ENCODE measurements at places on chromosomes 2 and 18.

DNA sequence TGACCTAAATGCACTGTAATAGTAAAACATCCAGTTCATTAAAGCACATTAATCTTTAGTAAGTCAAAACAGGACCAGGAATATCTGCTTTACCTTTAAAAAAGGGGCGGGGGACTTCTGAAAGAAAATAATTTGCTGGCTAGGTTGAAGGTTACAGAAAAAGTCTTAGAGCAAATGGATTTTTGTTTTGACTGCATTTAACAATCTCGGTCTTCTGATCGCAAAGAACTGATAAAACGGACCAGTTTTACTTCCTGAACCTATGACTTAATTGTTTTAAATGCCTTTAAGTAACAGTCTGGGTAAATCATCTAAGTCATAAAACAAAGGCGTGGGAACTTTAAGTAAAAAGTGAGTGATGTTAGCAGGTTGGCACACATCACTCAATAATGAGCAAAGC, 783 bp downstream of the BUB1 start:
- DNase-seq = no peak

- DNase-seq = no peak
Observed at GRCh38 chr2:239625156-239625845, 224.5 kb upstream of the HDAC4 start.

DNA sequence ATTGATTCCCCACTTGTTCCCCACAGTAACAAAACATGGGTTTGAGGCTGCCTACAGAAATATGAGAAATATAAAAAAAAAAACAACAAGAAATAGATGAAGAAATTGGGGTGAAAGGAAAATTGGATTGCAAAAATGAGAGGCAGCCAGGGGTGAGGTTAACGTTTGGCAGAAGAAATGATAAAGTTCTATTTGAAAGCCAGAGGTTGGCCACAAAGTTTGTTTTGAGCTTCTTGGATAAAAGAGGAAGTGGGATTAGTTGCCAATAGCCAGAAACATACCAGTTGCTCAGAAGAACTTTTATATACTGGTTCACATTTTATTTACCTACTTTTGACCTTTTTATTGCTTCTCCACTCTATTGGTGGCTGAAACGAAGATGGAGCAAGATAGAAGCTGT, 67.5 kb downstream of the FASTKD2 start:
- DNase-seq = no peak

- no peak for DNase-seq
Observed at GRCh38 chr2:111247491-111247890, 126.8 kb downstream of the BCL2L11 start.

DNA sequence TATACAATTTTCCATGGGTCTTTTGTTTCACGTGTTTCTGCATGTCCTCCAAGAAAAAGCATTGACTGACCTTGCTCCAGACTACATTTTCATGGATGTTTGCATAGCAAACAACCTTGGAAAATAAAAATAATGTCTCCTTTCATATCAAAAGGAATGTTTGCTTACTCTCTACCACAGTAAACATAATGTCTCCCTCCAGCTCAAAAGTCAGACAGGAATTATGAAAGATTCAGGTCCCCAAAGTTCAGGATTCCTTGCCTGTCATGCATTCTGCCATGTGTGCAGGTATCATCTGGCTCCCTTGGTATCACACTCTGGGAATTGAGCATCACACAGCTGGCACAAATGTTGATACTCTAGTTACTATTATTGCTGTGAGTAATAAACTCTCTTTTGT, 103.1 kb upstream of the ZC3H15 start:
- DNase-seq = no peak

DNA sequence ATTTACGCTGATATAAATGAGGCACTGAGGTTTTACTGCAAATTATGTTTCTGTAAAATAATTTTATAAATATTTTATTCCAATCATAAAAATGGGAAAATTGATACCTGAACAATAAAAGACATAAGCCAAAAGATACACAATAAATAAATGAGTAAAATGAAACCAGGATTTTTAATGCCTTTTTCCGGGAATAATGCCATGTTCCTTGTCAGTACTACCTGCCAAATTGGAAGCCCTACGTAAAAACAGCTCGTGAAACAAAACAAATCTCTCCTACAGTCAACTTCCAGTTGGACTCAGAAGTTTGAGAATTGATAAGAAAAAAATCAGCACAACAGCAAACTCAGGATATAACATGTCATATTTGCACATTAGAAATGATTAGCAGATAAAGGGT, 18.0 kb downstream of the GALNT3 start:
- DNase-seq = no peak

GRCh38 chr2:86562922-86563649, at the start of gene CHMP3:
CHMP3 (minus strand) TSS chr2:86563443; CDS start chr2:86563348, 95 bp downstream.
- DNase-seq = peak; percentile 97

GRCh38 chr2:190207930-190208329, 111.7 kb downstream of the HIBCH start:
- no peak for DNase-seq

GRCh38 chr18:75089748-75090327, 119.1 kb downstream of the PTGR3 start:
- DNase-seq = peak; percentile 42

DNA sequence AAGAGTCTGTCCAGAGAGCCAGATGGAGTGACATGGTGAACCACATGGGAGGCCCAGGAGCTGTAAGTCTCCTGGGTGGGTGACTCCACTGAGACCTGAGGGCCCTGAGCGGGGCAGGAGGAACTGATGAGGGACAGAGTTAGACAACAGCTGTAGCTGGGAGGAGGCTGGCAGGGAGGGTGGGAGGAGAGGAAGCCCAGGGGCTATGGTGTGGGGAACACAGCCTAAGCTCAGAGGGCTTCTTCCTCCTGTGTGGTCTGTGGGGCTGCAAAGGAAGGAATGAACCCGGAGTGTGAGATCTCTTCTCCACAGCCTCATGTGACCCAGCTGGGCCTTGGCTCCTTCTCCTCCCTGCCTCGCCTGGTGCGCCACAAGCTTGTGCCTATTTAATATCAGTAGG, 395.6 kb upstream of the HS6ST1 start:
- no peak for DNase-seq

DNA sequence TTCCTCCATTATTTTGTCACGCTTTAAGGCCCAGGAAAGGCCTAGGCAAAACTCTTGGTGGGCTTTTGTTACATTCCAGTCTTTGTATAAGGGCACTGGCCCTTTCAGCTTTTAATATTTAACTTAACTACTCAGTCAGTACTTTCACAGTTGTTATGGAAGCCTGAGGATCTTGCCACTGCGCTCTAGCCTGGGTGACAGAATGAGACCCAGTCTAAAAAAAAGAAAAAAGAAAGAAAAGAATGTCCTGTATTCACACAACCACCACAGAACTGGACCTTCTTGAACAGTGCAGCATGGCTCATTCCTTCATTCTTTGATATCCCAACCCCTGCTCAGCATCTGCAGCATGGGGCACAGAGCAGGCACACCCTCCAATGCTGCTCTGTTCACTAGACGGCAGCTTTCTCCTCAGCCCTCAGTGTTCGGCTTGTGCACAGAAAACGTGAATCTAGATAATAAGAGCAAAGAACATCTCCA, 93.4 kb upstream of the MSH2 start:
- DNase-seq = no peak

- no peak for DNase-seq
Observed at GRCh38 chr2:216216951-216217903, 108.1 kb downstream of the XRCC5 start.

DNA sequence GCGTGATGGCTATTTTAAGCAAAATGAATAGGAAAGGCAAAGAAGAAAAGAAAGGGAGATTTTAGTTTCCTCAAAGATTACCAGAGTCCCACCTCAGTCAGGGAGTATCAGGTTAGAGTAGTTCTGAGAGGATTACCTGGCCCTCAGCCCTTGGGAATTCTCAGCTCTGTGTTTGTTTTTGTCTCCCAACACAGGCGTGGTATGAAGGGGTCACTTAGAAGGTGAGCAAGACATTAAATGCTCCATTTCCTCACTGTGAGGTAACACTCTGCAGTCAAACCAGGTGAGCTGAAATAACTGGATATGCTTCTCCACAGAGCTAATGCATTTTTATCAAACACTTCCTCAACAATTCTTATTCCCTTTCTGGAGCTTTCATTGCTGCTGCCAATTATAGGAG, 232.2 kb downstream of the IKZF2 start:
- DNase-seq = no peak

- DNase-seq = no peak
Observed at GRCh38 chr2:218631837-218632236, 24.1 kb downstream of the PLCD4 start.

- DNase-seq = no peak
Observed at GRCh38 chr2:161118722-161119121, 41.5 kb upstream of the TANK start.

DNA sequence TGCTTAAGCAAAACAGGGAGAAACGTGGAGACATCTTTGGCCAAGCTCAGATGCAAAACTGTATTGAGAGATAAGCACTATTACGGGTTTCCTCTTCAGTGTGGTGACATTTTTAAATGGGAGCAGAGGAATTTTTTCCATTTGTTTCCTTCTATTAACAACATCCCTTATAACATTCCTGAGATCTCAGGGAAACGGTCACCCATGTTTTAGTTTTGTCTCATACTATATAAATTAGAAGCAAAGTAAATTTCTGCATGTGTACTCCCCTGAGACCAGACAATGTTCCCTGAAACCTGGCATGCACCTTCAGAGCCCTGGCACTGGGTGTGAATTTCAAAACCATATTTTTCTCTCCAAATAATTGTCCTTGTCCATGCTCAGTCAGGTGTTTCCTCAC, 57.6 kb upstream of the RNF152 start:
- DNase-seq = no peak

GRCh38 chr2:134296301-134296700, 42.4 kb downstream of the MGAT5 start:
- DNase-seq = no peak

- no peak for DNase-seq
Observed at GRCh38 chr2:8004250-8004681, 677.6 kb upstream of the ID2 start.

- no peak for DNase-seq
Observed at GRCh38 chr2:72988726-72989273, 71.5 kb downstream of the EMX1 start.

- DNase-seq = no peak
Observed at GRCh38 chr2:60936757-60937156, 55.4 kb downstream of the REL start.

DNA sequence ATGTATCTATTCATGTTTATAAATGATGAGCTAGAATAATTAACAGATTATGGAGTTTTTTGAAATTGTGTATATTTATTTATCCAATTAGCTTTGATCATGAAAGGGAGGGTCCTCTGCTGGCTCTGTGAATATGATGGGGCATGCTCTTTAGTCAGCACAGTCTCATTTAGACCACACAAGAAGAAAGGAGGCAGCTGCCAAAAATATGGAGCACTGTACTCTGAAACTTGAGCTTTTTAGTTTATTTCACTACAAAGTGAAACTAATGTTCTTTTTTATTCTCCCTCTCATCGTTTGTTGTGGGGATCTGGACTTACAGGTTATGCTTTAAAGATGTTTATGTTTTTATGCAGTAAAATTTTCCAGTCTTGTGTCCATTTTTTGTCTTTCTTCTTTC, 266.9 kb upstream of the GULP1 start:
- DNase-seq = no peak

GRCh38 chr2:67645280-67646138, 248.4 kb downstream of the ETAA1 start:
- DNase-seq = no peak

GRCh38 chr18:75005626-75006025, 203.3 kb downstream of the PTGR3 start:
- DNase-seq = no peak

GRCh38 chr2:165401285-165401852, 68.1 kb upstream of the CSRNP3 start:
- DNase-seq = peak; percentile 37

GRCh38 chr18:57397440-57398132, 37.6 kb upstream of the ONECUT2 start:
- DNase-seq = no peak

DNA sequence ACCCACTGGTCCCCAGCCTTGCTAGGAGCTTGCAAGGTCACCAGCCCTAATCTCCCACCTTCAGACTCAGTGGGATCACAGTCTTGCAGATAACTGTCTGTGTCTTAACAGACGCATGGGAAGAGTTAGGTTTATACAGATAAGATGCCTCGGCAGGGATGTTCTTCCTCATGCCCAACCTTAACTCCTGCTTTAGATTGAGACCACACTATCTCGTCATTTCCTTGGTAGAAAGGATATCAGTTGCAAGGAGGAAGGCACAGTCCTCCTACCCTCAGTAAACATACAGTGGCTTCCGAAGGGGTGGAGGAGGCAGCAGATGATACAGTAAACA, 7.2 kb downstream of the NT5DC4 start:
- no peak for DNase-seq

DNA sequence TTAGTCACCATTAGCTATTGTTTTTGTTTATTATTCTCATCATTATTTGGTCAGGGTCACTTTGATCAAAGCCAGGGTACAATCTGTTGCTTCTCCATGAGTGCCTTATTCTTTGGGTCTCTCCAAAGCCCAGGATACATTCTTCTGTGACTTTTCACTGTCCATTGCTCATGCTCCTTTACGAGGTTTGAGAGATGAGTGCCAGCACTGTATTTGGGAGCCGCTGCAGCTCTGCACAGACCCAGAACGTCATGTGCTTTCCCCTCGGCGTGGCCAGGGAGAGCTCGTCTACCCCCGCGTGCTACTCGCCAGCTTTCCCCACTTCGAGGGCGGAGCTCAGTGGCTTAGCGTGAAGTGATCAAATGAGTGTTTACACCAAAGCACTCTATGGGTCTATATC, 123.7 kb downstream of the COL6A3 start:
- DNase-seq = no peak

GRCh38 chr2:64262071-64262470, 117.9 kb upstream of the PELI1 start:
- DNase-seq = no peak

GRCh38 chr2:203543898-203544328, 8.8 kb upstream of the RAPH1 start:
- DNase-seq = no peak

GRCh38 chr2:224572338-224572737, 12.8 kb downstream of the CUL3 start:
- no peak for DNase-seq

DNA sequence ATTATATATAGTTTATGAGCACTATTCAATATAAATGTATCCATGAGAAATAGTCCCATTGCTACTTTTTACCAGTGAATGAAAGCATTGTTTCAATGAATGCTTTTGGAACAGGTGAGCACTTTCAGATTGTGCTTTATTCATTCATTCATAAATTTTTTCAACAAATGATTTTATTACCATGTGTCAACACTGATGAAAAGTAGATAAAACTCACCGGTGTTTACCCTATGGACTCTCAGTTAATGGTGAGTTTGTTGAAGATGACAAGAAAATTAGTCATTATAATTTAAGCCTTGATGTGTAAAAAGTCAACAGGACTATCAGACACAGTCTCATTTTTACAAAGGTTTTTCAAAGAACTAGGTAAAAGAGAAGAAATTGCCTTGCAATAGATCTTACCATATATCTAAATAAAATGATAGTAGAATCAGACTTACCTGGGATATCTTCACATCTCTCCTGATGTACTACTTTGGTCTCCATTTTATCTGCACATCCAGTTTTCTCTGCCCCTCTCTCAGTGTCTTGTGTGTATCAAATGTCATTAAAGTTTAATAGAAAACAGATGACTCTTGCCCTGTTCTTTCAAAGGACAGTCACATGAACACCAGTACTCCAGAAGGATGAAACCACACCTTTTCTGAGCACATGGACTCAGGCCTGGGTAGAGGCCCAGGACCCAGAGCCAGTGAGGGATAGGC, 325.3 kb upstream of the RND3 start:
- no peak for DNase-seq

- DNase-seq = no peak
Observed at GRCh38 chr2:142874293-142874814, 3.1 kb upstream of the KYNU start.
